ENCODE measurements at places on chromosomes 12 and 14. TPM values are rescaled to one million over a fixed set of nuclear protein-coding genes. Genes with fewer than 3 reads are reported as not detected.

The ANKRD33 gene
- not detected for total RNA-seq

The VRTN gene
- not detected for total RNA-seq

The RNASE1 gene
- total RNA-seq: 1.1 TPM

The P2RX2 gene
- total RNA-seq: not detected

The PLA2G1B gene
- not detected for total RNA-seq

The MAP3K9 gene
- total RNA-seq: 4.5 TPM

The INHBC gene
- total RNA-seq: 0.13 TPM

The PSMB5 gene
- total RNA-seq: 366 TPM

The NR2C1 gene
- 11.5 TPM for total RNA-seq

The UNC79 gene
- not detected for total RNA-seq

The PLEKHG7 gene
- not detected for total RNA-seq

The ANO2 gene
- total RNA-seq: 1.4 TPM

The PIANP gene
- 0.45 TPM for total RNA-seq

The TAC3 gene
- not detected for total RNA-seq
